Pancreas (tissue), 10 donors: ENCODE measurements at places on chromosomes 7 and 10. TPM values are rescaled to one million over a fixed set of nuclear protein-coding genes. Genes with fewer than 3 reads are reported as not detected.

DNA sequence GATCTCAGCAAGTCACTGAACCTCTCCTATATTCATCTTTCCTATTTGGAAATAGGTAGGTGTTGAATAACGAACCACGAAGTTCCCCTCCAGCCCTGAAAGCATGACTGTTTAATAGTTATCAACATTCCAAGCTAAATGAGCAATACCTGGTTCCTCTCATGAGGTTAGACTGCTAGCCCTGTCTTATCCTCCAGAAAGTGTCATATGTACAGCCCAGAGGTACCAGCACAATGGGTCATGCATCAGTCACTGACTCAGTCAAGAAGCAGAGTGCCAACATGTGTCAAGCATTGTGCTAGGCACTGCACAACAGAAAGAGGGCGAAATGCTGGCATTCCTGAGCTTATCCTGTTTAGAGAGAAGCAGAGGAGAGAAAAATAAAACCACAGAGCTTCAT lies 70.0 kb downstream of the AMPH start:
- no peaks in the 10 kb centered on the region for H3K36me3 ChIP-seq
- no peak for DNase-seq
- no peaks in the 10 kb centered on the region for H3K27me3 ChIP-seq
- H3K4me1 ChIP-seq, result no peaks in the 10 kb centered on the region

DNA sequence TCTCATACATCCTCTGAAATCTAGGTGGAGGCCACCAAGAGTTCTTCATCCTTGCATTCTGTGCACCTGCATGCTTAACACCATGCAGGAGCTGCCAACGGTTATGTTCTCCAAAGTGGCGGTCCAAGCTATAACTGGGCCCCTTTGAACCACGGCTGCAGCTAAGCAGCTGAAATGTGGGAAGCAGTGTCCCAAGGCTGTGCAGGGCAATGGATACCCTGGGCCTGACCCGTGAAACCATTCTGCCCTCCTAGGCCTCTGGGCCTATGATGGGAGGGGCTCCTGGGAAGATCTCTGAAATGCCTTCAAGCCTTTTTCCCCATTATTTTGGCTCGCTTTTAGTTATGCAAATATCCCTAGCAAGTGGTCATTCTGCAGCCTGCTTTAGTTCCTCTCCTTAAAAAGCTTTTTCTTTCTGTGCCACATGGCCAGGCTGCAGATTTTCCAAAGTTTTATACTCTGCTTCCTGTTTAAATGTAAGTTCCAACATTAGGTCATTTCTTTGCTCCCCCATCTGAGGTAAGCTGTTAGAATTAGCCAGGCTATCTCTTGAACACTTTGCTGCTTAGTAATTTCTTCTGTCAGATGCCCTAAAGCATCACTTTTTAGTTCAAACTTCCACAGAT lies 7.7 kb upstream of the GTPBP4 start:
- H3K27me3 ChIP-seq, result no peaks in the 10 kb centered on the region
- H3K4me1 ChIP-seq, result no peaks in the 10 kb centered on the region
- no peak overlapping the region for H3K27ac ChIP-seq
- H3K36me3 ChIP-seq, result no peaks in the 10 kb centered on the region
- H3K4me3 ChIP-seq, result no peak overlapping the region
- no peak for DNase-seq

GRCh38 chr7:33590916-33591315 lies 314.4 kb upstream of the BMPER start:
- DNase-seq, result no peak
- H3K4me1 ChIP-seq, result no peaks in the 10 kb centered on the region
- H3K4me3 ChIP-seq, result no peak overlapping the region
- H3K27ac ChIP-seq, result no peak overlapping the region
- H3K27me3 ChIP-seq, result no peaks in the 10 kb centered on the region
- no peaks in the 10 kb centered on the region for H3K36me3 ChIP-seq

DNA sequence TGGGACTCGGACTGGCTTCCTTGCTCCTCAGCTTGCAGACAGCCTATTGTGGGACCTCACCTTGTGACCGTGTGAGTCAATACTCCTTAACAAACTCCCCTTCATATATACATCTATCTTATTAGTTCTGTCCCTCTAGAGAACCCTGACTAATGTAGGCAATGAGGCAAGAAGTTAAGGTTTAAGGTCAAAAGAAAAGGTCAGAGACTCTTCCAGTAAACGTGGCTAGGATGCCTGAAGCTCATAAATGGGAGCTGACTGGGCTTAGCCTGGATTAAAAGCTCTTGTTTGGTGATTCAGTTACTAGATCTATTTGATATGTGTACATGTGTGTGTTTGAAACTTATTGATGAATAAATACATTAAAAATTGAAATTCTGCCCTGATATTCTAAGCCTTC lies 10.6 kb upstream of the GPR141 start:
- H3K4me1 ChIP-seq, result no peaks in the 10 kb centered on the region
- no peaks in the 10 kb centered on the region for H3K36me3 ChIP-seq
- H3K27me3 ChIP-seq, result no peaks in the 10 kb centered on the region
- H3K4me3 ChIP-seq, result no peak overlapping the region

- DNase-seq, result no peak
- H3K36me3 ChIP-seq, result no peaks in the 10 kb centered on the region
- no peak overlapping the region for H3K4me3 ChIP-seq
- no peaks in the 10 kb centered on the region for H3K27me3 ChIP-seq
- no peak overlapping the region for H3K27ac ChIP-seq
Observed at GRCh38 chr7:121451367-121452094, 55.4 kb upstream of the FAM3C start.

- H3K4me3 ChIP-seq, result no peak overlapping the region
- DNase-seq, result no peak
Observed at GRCh38 chr10:15813415-15813814, 46.9 kb downstream of the MINDY3 start.

- no peaks in the 10 kb centered on the region for H3K27me3 ChIP-seq
- no peak overlapping the region for H3K27ac ChIP-seq
- no peaks in the 10 kb centered on the region for H3K4me1 ChIP-seq
- H3K4me3 ChIP-seq, result no peak overlapping the region
- no peaks in the 10 kb centered on the region for H3K36me3 ChIP-seq
Observed at GRCh38 chr7:67842571-67842970, 845.9 kb downstream of the TYW1 start.

DNA sequence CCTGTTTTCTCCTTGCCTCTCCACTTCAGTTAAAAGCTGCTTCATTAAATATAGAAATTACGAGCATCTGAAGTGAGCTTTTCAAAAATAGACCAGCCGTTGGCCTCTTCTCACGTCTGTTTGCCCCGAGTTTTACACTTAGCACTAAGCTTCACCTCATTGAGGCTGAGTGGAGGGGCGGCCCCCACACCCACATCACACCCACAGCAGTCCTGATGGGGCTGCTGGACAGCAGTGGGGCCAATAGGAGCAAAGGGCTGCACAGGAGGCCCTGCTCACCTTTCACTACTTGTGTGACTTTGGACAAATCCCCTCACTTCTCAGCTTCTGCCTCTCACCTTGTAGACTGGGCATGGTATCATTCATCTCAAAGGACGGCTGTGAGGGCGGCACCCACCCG lies 677.8 kb downstream of the SDK1 start:
- no peaks in the 10 kb centered on the region for H3K4me1 ChIP-seq
- H3K27ac ChIP-seq, result no peak overlapping the region
- DNase-seq, result no peak
- no peak overlapping the region for H3K4me3 ChIP-seq
- H3K36me3 ChIP-seq, result no peaks in the 10 kb centered on the region
- H3K27me3 ChIP-seq, result no peaks in the 10 kb centered on the region

- H3K27me3 ChIP-seq, result no peaks in the 10 kb centered on the region
- H3K27ac ChIP-seq, result no peak overlapping the region
- no peaks in the 10 kb centered on the region for H3K36me3 ChIP-seq
- no peak for DNase-seq
Observed at GRCh38 chr7:136389933-136390332, 412.8 kb upstream of the MTPN start.

- H3K27me3 ChIP-seq, result no peaks in the 10 kb centered on the region
- H3K36me3 ChIP-seq, result no peaks in the 10 kb centered on the region
- H3K27ac ChIP-seq, result no peak overlapping the region
- H3K4me1 ChIP-seq, result no peaks in the 10 kb centered on the region
Observed at GRCh38 chr10:131649617-131650016, 251.2 kb upstream of the PPP2R2D start.

DNA sequence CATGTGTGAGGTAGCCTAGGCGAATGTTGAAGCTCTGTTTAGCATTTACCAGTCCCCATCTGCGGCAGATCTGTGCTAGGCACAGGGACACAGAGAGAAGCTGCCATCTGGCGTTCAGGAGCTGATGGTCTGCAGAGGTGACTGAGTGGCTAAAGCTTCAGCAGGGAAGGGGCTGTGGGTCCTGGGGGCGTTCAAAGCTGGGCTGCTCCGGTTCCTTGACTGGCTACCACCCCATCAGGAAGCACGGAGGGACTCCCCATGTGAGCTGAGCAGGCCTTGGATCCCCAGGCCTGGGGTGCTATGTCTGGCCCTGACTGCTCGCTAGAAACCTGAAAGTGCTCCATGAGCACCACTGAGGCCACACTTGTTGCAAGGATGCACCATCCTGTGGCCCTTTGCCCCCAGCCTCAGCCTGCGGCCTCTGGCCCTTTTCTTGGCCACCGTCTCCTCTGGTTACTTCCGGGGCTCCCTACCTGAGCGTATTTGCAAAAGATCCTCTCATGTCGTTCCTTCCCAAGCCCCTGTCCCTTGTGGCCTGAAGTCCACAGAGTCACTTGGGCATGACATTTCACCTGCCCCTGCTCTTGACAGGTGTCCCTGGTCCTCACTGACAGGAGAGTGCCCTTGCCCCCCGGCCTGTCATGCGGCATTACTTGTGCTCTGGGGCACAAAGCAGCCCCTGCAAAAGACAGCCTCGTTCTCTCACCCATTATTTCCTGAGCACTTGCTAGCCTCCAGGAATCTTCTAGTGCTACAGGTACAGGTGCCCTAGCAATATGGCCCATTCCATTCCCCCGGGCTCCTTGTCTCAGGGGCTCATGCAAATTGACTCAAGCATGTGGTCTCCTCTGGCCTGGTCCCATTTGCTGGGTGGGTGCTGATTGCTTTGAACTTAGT lies 108.1 kb downstream of the GLRX3 start:
- no peak overlapping the region for H3K4me3 ChIP-seq
- no peak overlapping the region for H3K27ac ChIP-seq
- no peaks in the 10 kb centered on the region for H3K4me1 ChIP-seq
- H3K27me3 ChIP-seq, result no peaks in the 10 kb centered on the region
- H3K36me3 ChIP-seq, result no peaks in the 10 kb centered on the region

DNA sequence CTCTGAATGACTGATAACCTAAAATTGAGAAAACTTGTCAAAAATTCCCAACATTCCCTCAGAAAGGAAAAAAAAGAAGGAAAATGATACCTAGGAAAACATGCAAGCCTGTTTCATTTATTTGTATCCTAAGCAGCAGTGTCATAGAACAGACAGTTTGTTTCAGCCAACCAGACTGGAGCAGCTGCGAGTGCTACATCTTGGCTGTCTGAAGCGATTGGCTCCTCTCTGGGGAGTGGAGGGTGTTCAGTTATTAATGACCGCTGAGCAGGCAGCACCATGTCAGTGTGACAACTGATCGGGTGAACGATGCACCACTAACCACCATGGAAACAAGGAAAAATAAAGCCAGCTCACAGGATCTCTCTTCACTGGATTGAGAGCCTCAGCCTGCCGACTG lies at the start of gene LRRN3:
LRRN3 (plus strand) TSS at position 282 of the 400 bp plus-strand sequence. CDS start 31,646 bp downstream, outside the sequence.
- no peaks in the 10 kb centered on the region for H3K27me3 ChIP-seq
- H3K4me1 ChIP-seq, result no peaks in the 10 kb centered on the region
- no peak within 1 kb of the TSS for H3K4me3 ChIP-seq
- no peak for DNase-seq

GRCh38 chr7:156309016-156309620 lies 331.5 kb upstream of the RNF32 start:
- H3K36me3 ChIP-seq, result no peaks in the 10 kb centered on the region
- H3K4me3 ChIP-seq, result no peak overlapping the region
- DNase-seq, result no peak

DNA sequence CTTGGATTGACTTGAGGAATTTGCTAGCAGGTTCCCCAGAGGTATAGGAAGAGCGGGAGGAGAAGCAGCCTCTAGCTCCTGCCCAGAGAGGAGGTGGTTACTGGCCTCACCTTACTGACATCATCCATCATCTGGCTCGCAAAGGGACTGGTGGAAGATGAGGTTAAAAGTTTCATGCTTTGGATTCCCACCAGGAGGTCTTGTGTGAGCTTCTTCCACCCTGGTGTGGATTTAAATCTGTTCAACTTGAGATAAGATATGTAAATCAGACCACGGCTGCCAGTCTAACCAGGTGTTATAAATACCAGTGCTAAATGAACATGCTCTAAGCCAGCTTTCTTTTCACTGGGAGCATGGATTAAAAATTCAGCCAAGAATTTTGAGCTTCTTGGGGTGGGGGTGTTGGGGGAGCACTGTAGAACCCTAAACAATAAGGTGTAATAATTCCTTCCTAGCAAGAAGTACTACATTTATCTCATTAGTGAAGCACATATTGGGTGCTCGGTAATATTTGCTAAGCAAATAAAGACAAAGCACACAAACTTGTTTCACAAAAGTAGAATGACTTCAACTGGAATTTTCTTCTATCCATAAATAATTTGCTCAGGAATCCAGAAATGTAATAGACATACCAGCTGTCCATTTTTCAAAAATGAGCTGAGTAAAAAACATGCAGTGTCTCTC lies 7.8 kb downstream of the PROSER2 start:
- DNase-seq, result peak; percentile 10
- peaks cover 28% of the 10 kb centered on the region for H3K4me1 ChIP-seq
- no peaks in the 10 kb centered on the region for H3K36me3 ChIP-seq
- H3K27me3 ChIP-seq, result no peaks in the 10 kb centered on the region

DNA sequence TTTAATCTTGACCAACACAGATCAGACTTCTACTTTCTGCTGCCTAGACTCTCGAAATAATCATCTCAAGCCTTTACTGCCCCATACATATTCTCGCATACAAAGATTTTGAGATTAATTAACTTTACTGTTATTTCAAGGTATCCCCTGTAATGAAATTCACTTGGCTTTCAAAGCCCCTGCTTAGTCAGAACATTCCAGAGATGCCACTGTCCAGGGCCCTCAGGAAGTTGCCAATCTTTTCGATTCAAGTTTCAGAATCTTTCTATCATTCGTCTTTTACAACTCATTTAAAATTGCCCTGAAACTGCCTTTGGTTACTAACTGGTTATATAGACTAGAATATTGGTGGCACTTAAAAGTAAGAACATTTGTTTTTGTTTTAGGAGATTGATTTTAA lies 320.2 kb downstream of the CDK14 start:
- H3K4me1 ChIP-seq, result no peaks in the 10 kb centered on the region
- DNase-seq, result no peak
- no peak overlapping the region for H3K4me3 ChIP-seq
- no peak overlapping the region for H3K27ac ChIP-seq
- H3K27me3 ChIP-seq, result no peaks in the 10 kb centered on the region

DNA sequence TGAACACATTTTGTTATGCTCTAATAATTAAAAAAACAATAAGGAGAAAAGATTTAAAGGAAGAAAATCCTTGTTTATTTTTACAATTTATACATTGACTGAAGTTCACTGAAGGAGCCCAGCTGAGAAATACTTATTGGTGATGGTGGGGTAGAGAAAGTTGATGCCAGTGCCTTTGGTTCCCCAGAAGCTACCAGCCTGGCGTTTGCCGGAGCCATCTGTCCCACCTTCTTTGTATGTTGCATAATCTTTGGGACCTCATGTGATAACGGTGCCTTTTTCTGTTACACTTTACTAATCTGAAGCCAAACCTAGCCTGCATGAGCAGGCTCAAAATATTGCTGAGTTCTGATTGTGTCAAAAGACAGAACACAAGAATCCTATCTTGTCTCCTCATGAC lies 22.7 kb downstream of the ZNF365 start:
- no peak overlapping the region for H3K27ac ChIP-seq
- H3K27me3 ChIP-seq, result no peaks in the 10 kb centered on the region
- DNase-seq, result no peak
- no peaks in the 10 kb centered on the region for H3K4me1 ChIP-seq
- H3K4me3 ChIP-seq, result no peak overlapping the region

POU6F2 gene
- total RNA-seq, result 2.3 TPM

TAC1 gene
- not detected for total RNA-seq

GDF2 gene
- not detected for total RNA-seq

KAZALD1 gene
- total RNA-seq, result 1.3 TPM

TMEM229A gene
- 0.20 TPM for total RNA-seq

ADRB1 gene
- 0.79 TPM for total RNA-seq

RAB19 gene
- 6.0 TPM for total RNA-seq
